Stimulated activated CD4-positive, alpha-beta T cell treated with anti-CD3 and anti-CD28 coated beads, TNF-alpha, amount 100 ng/mL, for 4 hours (primary cell): ENCODE measurements at places on chromosomes 5 and 9.

- peak; percentile 60 for DNase-seq
Measured at GRCh38 chr5:139774980-139775661, 20.5 kb upstream of the PSD2 start.

GRCh38 chr9:88791105-88791805, 200.0 kb upstream of the S1PR3 start:
- no peak for DNase-seq

GRCh38 chr5:75601567-75601966, 9.7 kb upstream of the ANKDD1B start:
- DNase-seq, result no peak

GRCh38 chr5:174624733-174625522, 99.5 kb upstream of the MSX2 start:
- DNase-seq, result no peak

GRCh38 chr9:90895786-90896185, 94.2 kb downstream of the SYK start:
- DNase-seq, result no peak

DNA sequence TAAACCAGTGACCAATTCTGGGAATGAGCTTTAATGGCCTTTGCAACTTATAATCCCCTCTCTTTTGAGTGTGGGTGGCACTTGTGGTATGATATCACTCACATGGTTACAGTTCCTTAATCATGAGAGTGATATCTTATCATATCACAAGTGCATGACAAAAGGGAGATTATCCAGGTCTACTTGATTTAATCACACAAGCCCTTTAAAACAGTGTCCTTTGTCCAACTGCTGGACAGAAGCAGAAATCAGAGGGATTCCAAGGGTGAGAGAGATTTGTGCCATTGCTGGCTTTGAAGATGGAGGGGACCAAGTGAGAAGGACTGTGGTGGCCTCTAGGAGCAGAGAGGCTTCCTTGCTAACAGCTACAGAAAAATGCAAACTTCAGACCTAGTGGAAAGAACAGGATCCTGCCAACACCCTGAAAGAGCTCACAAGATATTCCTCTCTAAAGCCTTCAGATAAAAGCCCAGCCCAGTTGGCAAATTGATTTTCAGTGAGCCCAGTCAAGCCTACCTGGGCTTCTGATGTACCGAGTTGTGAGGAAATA, 279.0 kb upstream of the TLE4 start:
- no peak for DNase-seq

- no peak for DNase-seq
Measured at GRCh38 chr9:87301371-87301770, 196.3 kb upstream of the DAPK1 start.

- DNase-seq, result no peak
Measured at GRCh38 chr5:157523976-157524375, 51.6 kb downstream of the ADAM19 start.

- DNase-seq, result no peak
Measured at GRCh38 chr5:124906339-124907097, 160.1 kb upstream of the ZNF608 start.

- DNase-seq, result no peak
Measured at GRCh38 chr9:35996358-35996970, 38.5 kb upstream of the OR2S2 start.

DNA sequence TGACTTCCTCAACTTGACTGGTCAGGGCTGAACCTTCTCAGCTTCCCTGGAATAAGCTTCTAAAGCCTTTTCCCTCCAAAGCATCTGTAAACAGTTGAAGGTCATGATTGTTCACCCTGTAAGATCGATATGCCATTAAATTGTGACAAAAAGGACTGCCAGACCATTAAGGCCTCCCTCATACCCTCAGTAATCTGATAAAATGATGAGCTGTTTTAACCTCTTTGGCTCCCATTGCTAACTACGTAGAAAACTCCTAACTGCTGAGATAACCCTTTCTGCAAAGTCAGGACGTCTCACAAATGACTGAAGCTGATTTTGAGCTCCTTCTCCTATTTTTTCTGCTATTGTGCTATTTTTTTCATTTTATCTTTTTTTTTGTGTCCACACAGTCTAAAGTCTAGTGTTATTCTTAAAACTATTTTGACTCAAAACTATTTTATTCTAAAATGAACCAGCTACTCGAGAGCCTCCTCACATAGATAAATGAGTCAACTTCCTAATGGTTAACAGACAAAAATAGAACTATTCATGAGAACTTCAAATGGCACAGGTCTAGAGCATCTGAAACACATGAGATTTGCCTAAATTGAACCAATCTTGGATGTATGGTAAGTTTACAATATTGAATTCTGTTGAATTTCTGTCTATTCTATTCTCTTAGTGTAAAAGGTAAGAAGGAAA, 395.6 kb upstream of the TLE4 start:
- DNase-seq, result no peak

- DNase-seq, result no peak
Measured at GRCh38 chr9:124329206-124329792, 71.5 kb downstream of the NEK6 start.

GRCh38 chr5:79297661-79298060, 61.7 kb downstream of the JMY start:
- DNase-seq, result no peak

- no peak for DNase-seq
Measured at GRCh38 chr5:151949701-151950308, 25.2 kb upstream of the GLRA1 start.

DNA sequence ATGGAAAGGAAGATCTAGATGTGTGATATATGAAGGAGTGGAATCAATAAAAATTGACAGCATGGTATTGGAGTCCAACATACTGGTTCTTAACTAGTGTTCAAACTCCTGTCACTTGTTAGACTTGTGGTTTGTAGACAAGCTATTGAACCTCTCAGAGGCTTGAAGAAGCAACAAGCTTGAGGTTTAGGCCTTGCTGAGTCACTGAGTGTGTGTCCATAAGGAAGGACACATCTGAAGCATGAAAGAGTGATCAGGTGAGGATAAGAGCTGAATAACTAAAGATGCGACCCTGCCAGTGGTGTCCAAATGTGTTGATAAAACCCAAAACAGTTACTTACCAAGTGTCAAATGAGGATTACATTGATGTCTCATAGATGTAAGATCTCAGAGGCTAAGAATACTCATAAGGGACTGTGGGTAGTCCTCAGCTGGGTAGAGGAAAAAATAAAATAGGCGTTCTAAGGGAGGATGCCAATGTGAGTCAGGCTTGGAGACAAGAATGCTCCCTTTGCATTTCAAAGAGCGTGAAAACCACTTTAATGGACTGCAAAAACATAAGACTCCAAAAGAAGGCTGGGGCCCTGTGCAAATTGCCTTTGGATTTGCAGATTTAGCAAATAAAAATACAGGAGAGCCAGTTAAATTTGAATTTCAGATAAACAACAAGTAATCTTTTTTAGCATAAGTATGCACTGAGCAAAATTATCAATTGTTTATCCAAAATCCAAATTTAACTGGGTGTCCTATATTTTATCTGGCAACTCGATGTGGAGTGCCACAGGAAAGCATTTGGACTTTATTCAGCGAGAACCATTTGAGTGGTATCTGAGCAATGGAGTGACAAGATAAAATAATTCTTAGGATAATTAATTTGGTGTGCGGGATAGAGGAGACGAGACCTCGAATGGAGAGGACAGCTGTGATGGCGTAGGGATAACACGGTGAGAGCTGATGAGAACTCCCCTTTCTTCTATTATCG, 757.3 kb upstream of the WWC1 start:
- DNase-seq, result no peak

GRCh38 chr9:33159777-33160127, 7.4 kb downstream of the B4GALT1 start:
- peak; percentile 38 for DNase-seq

DNA sequence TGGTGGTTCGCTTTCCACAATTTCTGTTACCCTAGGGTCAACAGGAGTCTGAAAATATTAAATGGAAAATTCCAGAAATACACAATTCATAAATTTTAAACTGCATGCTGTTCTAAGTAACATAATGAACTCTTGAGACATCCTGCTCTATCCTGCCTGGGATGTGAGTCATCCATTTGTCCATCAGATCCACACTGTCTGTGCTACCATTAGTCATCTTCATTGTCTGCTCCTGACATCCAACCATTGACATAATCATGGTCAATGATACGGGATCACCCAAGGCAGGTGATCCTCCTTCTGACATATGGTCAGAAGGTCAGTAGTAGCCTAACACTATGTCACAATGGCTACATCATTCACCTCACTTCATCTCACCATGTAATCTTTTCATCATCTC, 276.7 kb upstream of the KIF2A start:
- no peak for DNase-seq

DNA sequence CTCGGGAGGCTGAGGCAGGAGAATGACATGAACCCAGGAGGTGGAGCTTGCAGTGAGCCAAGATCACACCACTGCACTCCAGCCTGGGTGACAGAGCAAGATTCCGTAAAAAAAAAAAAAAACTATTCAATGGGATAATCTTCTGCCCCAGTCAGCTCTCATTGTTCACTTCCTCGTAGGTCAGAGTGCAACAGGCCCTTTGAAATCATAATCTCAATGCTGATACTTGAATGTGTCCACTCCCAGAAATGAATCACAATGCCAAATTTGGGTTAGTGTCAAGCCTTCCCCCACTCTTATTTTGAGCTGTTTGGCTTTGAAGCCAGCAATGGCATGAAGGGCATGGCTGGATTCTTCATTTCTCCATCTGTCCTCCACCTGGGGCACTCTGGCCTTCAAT, 610.3 kb upstream of the KLF4 start:
- DNase-seq, result no peak

DNA sequence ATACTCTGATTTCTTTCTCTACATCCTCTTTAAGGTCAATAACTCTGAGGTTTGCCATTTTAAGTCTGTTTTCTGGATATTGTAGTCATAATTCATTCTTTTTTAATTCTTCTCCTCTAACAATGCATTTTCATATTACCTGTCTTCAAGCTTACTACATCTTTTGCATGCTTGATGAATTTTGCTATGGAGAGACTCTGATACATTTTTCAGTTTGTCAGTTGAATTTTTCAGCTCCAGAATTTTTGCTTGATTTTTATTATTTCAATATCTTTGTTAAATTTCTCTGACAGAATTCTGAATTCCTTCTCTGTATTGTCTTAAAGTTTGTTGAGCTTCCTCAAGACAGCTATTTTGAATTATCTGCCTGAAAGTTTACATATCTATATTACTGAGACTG, 159.8 kb upstream of the ST8SIA4 start:
- no peak for DNase-seq

DNA sequence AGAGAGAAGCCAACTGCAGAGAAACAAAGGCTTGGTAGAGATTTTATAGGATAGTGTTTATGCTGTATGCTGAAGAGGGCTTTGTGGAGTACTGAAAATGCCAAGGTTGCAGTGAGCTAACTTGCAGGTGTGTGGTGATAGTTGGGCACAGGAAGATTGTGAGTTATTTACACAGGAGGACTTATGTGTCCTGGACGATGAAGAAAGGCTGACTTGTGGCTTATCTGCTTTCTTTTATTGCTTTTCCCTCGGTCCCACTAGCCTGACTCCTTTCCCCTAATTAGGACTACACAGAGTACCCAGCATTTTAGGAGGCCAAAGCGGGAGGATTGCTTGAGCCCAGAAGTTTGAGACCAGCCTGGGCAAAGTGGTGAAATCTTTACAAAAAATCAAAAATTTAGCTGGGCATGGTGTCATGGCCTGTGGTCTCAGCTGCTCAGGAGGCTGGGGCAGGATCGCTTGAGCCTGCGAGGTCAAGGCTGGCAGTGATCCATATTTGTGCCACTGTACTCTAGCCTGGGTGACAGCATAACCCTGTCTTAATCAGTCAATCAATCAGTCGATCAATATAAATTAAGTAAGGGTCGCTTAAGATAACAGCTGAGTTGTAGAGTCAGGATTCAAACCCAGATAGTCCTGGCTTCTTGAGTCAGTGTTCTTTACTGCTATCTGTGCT, 61.9 kb downstream of the UBE2R2 start:
- no peak for DNase-seq

- DNase-seq, result no peak
Measured at GRCh38 chr5:8123559-8123958, 254.6 kb downstream of the MTRR start.

DNA sequence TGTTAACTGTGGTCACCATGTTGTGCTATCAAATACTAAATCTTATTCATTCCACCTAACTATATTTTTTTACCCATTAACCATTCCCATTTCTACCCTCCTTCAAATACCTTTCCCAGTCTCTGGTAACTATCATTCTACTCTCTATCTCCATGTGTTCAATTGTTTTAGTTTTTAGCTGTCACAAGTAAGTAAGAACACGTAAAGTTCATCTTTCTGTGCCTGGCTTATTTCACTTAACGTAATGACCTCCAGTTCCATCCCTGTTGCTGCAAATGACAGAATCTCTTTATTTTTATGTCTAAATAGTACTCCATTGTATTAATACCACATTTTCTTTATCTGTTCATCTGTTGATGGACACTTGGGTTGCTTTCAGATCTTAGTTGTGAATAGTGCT, 485.1 kb upstream of the CD180 start:
- DNase-seq, result no peak

DNA sequence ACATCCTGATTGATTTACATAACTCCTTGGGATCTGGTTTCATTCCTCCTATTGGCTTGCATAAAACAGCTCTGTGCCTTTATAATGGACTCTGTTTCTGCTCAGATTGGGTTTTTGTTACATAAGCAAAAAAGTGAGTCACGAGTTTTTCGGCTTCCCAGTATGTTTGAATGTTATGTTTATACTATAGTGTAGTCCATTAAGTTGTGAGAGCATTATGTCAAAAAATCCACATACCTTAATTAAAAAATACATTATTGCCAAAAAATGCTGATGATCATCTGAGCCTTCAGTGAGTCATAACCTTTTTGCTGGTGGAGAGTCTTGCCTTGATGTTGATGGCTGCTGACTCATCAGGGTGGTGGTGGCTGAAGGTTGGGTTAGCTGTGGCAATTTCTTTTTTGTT, 144.6 kb downstream of the CCDC171 start:
- no peak for DNase-seq

- no peak for DNase-seq
Measured at GRCh38 chr5:2660315-2660714, 91.2 kb downstream of the IRX2 start.

- DNase-seq, result no peak
Measured at GRCh38 chr5:150304481-150305081, 1.9 kb upstream of the ARSI start.
